ENCODE measurements at places on chromosomes 12 and 14.

- no peak for DNase-seq
Observed at GRCh38 chr12:111788178-111788654, 21.5 kb downstream of the ALDH2 start.

DNA sequence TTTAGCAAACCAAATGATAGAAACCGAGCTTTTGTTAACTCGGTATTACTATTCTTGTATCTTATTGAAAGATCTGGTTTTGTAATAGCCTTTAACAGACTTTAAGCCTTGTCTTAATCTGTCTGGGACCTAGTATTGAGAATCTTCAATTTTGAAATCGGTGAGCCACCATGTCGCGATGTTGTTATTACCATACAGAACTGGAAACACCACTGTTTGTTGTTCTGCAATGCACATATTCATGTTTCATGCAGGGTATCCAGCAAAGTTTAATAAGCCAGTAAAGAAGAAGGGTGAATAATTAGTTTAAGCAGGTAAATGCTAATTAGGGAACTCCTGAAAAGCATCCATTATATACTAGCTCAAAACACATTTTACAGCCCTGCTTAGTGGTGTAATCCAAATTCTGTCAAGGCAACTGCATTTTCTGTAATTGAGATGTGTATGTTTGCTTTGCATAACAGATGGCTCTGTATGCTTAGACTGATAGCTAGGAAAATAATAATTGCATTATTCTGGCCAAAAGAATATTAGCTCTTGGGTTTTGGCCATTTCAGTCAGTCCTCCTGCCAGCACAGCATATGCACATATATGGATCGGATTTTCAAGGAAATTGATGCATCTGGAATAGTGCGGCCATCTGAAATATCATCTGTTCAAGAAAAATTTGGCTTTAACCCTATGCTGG lies 389.2 kb downstream of the EGLN3 start:
- no peak for DNase-seq

- DNase-seq: no peak
Observed at GRCh38 chr14:41297576-41298327, 308.9 kb upstream of the LRFN5 start.

DNA sequence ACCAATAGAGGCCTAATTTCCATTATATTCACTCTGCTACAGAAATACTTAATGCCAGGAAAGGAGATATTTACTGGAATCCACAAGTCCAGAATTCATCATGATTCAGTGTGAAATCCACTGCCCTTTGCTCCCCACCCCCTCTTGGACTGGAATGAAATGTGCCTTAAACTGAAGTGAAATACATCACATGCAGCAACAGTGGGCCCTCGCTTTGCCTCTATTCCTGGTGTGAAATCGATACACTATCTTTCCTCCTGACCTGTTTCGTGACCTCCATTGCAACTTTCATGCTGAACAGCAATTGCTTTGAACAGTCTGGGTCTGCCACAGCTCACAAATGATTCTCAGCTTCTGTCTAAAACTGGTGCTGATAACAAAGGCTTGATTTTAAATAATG lies 100.6 kb downstream of the NPAS3 start:
- DNase-seq: no peak

GRCh38 chr14:42002141-42002540 lies 395.5 kb downstream of the LRFN5 start:
- DNase-seq: no peak

DNA sequence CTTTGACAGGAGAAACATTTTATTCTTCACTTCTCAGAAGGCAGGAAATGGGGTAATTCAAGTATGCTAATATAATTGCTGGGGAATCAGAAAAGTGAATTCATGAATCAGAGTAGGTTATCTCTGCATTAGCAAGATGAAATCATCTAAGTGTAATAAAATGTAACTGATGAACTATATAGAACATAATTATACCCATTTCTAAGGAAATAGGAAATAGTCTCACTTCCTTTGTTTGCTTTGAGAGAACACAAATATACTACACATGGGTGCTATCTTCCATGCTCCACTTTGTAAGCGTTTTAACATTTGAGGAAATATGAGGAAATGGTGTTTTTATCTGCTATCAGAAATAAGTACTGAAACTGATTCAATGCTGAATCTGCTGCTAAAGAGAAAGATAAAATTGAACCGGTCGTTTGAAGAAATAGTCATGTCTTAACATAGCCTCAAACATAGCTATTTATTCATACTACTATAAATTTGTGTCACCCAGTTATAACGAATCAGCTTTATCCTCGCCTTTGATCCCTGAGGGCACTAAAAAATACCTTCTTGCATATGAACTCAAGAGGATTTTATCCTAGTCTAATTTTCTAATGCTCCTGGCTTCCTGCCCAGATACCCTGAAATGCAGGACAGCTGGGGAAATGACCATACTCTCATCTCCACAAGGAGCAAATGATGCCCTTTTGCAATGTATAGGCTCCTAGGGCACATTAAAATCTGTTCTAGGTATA lies 696.0 kb downstream of the C12orf50 start:
- no peak for DNase-seq
